ENCODE measurements at places on chromosomes 1 and 21. TPM values are rescaled to one million over a fixed set of nuclear protein-coding genes. Genes with fewer than 3 reads are reported as not detected.

The ZNF593OS gene
- total RNA-seq: not detected

The CD1B gene
- total RNA-seq: not detected

The TCP10L gene
- total RNA-seq: 0.92 TPM

The CSF3R gene
- not detected for total RNA-seq

The SLFNL1 gene
- total RNA-seq: 0.09 TPM

The PDIK1L gene
- 1.8 TPM for total RNA-seq

The OR2T2 gene
- total RNA-seq: not detected

The SLC25A34 gene
- 0.31 TPM for total RNA-seq

The VASH2 gene
- total RNA-seq: 4.0 TPM

The GCSAML gene
- not detected for total RNA-seq

The PGD gene
- 1,170 TPM for total RNA-seq

The GNG12 gene
- total RNA-seq: 66.0 TPM

The MR1 gene
- 7.9 TPM for total RNA-seq

The RRP1 gene
- 36.4 TPM for total RNA-seq

The G0S2 gene
- 3.0 TPM for total RNA-seq

The PADI4 gene
- not detected for total RNA-seq

The SH3GLB1 gene
- 34.2 TPM for total RNA-seq

The PLEKHA6 gene
- total RNA-seq: 27.2 TPM

The MAP3K21 gene
- 11.8 TPM for total RNA-seq

The SPRR4 gene
- total RNA-seq: not detected

The ZNF670 gene
- 3.1 TPM for total RNA-seq

The ADAM30 gene
- total RNA-seq: not detected
